Stimulated activated CD4-positive, alpha-beta T cell treated with anti-CD3 and anti-CD28 coated beads, Interleukin-15, amount 100 ng/mL, for 1 hour (primary cell): ENCODE measurements at places on chromosomes 4 and X.

DNA sequence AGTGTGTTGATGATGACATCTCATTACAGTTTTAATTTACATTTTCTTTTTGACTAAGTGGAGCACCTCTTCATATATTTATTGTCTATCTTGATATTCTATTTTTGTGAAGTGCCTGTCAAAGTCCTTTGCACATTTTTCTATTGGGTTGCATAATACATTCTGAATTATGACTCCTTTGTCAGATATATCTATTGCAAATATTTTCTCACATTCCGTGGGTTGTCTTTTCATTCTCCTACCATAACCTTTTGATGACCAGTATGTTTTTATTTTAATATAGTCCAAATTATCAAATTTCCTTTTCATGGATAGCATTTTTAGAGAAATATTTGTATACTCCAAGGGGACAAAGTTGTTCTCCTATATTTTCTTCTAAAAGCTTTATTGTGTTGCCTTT, 126.4 kb downstream of the PJA1 start:
- DNase-seq: no peak

- DNase-seq: no peak
Measured at GRCh38 chr4:134313591-134313990, 112.0 kb upstream of the PABPC4L start.

- DNase-seq: no peak
Measured at GRCh38 chr4:179595671-179596410, 2153.6 kb upstream of the AGA start.

GRCh38 chr4:14400307-14400706, 602.0 kb upstream of the CPEB2 start:
- no peak for DNase-seq

DNA sequence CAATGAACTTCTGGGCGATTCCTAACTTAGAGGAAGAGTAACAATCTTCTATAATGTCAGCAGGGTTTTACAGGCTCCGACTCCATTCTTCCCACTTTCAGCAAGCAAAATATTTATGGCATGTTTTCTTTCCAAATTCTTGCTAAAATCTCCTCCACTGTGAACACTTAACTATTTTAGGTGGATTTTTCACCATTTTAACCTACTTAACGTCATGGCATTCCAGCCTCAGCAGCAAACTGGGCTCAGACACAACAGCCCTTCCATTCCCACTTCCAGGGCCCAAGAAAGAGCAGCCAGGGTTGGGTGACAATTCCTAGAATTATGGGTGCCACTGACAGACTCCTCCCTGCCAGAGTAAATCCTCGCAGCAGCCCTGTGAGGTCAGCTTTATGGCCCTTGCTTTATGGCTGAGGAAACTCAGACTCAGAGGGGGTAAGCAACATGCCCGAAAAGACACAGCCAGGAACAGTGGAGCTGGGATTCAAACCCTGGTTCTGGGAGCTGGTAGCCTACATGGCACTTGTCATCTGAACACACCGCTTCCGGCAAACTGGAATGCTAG, 112.8 kb upstream of the MAP3K15 start:
- no peak for DNase-seq

DNA sequence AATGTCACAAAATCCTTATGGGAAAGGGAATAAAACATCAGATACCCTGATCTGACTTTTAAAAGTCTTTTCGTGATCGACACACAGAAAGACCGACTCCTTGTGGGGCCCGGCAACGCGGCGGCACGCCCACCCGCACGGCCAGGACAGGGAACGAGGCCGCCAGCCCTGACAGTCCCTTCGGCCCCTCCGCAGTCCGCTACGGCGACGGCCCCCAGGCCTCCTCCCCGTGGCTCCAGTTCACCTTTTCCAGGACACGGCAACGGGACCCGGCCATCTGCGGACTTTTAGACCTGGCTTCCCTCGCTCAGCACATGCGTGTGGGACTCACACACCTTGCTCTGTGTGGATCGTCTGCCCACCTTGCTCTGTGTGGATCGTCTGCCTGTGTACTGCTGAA, 33.6 kb upstream of the GTPBP6 start:
- DNase-seq: no peak

DNA sequence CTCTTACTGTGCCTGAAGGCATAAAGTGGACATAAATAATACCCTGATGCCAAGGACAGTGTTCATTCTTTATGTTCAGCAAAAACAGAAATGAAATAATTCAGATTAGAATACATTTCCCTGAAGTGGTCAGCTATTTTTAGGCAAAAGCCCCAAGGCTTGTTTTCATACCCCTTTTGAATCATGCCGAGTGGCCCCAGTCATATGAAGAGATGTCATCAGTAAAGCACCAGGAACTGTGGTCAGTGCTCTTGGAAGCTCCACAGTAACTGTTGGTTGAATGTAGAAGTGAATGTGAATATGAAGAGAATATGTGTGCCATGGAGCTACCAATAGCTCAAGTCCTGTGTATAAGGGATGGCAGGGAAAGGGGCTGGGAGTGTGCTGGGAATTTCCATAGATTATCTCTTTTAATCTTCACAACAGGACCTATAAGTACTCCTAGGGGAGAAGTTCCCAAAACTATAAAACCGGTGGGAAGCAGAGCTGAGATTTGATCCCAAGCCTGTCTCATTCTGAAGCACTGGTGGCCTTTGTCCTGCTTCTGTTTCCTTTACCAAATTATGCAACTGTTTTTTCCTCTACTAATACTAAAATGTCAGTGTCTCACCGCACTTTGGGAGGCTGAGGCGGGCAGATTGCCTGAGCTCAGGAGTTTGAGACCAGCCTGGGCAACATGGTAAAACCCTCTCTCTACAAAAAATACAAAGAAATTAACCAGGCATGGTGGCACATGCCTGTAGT, 52.6 kb downstream of the FNIP2 start:
- no peak for DNase-seq

DNA sequence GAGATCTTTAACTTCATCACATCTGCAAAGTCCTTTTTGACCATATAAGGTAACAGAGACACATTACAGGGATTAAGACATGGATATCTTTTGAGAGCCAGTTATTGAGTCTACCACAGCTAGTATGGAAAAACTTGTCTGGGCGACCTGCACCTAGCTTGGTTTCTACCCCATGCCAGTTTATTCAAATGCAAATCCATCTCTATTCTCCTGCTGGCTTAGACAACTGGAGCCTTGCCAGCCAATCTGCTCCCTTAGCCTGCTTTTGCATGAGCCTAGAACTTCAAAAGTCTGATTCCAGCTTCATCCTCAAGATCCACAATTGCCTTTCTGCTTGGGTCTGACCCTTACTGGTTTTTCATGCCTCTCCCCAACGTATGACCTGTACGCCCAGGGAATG, 212.0 kb upstream of the AFF2 start:
- no peak for DNase-seq

GRCh38 chr4:180058691-180059215, 2184.4 kb upstream of the TENM3 start:
- no peak for DNase-seq

DNA sequence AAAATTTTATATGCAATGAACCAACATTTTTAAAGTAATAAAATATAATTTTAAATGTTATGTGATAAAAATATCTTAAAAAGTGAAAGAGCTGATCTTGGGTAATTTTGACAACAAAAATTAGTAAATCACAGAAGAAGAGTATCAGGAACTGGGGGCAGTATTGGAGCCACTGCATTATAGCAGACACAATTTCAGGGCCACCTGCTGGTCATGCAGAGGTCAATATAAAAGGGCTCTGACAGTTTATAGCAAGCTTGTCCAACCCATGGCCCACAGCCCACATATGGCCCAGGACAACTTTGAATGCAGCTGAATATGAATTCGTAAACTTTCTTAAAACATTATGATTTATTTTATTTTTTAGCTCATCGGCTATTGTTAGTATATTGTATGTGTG, 13.0 kb upstream of the LEF1 start:
- DNase-seq: no peak

- DNase-seq: peak; percentile 9
Measured at GRCh38 chr4:185470501-185471195, 885 bp downstream of the CCDC110 start.

DNA sequence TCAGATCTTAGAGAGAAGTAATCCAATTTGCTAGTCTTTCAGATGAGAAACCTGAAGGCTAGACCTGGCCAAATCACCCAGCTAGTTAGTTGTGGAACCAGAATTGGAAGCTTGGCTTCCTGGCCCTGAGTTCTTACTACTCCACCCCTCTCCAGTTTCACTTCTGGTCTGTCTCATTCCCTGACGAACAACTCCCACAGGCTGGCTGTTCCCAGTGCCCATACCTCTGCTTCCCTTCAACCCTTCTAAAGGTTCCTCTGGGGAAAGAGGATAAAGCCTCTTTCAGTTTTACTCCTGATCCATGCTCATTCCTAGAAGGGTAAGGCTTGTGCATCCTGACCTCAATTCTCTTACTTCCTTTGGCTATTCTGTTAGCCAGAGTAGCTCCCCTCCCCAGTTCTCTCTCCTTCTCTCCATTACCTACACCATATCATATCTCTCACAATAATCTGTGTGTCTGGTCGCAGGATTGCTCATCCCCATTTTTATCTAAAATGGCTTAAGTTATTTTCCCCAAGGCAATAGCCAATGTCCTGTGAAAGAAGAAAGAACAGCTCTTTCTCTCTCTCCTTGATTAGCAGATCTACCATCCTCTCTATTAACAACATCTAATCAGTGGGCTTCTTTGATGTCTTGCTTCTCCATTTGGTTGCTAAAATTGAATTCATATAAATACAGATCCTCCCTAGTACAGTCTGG, 155.0 kb upstream of the MAOA start:
- DNase-seq: no peak

DNA sequence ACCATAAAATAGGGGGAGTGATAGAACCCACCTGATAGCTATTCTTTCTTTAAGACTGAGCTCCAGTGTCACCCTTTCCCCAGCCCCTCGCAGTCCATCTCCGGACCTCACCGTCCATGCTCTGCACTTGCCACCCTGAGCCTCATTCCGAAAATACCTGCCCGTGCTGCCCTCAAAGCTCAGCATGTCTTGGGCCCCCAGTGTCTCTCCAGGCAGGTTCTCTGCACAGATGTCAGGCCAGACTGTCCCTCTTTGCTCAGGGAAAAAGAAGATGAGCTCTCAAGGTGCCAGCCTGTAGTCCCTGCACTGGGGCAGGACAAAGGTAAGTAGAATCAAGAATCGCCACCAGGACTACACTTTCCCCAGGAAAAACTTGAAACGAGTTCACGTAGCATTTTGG, 9.8 kb upstream of the WFS1 start:
- DNase-seq: no peak

- DNase-seq: no peak
Measured at GRCh38 chr4:145805490-145805889, 125.5 kb downstream of the C4orf51 start.
